ENCODE measurements at places on chromosomes 3 and 15. TPM values are rescaled to one million over a fixed set of nuclear protein-coding genes. Genes with fewer than 3 reads are reported as not detected.
A peak's percentile ranks its signal among the peaks of the same experiment; 100 is the strongest.

Gene IL17RE
- total RNA-seq, result 21.5 TPM

Gene KBTBD13
- not detected for total RNA-seq

Gene CPNE9
- 0.44 TPM for total RNA-seq

Gene ENTPD3
- 4.3 TPM for total RNA-seq

Gene CYP19A1
- 0.95 TPM for total RNA-seq

Gene CAV3
- not detected for total RNA-seq

- DNase-seq, result no peak
These were observed 16.4 kb downstream of the IP6K1 start for GRCh38 chr3:49769926-49770325.

GRCh38 chr3:136831461-136831860, 12.5 kb downstream of the SLC35G2 start:
- no peak for DNase-seq

DNA sequence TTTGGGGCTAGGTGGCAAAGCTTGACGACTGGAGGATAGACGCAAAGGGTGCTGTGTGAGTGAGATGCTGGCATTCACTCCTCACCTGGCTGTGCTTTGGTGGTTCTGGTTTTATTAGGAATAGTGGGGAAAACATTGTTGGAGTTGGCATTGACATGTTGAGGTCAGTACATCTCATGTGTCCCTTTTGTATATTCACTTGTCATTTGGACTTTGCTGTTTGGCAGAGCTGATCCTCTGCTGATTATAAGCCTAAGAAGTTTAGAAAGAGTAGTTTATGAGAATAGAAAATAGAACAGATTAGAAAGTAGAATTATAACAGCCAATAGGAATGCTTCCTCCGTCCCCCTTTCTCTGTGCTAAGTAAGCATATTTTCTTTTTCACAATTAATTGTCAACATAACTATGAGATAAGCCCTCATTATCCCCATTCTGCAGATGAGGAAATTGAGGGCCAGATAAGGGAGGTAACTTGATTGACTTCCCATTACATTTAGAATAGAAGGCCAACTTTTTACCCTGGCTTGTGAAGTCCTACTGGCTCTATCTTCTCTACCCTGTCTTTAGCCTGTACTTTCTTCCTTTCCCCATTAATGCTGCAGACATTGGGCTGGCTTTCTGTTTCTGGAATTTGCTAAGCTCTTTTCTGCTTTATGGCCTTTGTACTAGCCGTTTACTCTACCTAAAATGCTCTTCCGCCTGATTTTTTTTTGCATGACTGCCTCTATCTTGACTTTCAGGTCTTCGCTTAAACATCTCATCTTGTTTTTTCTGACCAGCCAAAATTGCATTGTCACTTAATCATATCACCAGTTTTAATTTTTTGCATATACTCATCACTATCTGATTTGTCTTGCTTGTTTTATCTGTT, 12.8 kb downstream of the ITPR1 start:
- DNase-seq, result no peak

- no peak for DNase-seq
These were observed 2.4 kb downstream of the CISH start for GRCh38 chr3:50609071-50609762.

DNA sequence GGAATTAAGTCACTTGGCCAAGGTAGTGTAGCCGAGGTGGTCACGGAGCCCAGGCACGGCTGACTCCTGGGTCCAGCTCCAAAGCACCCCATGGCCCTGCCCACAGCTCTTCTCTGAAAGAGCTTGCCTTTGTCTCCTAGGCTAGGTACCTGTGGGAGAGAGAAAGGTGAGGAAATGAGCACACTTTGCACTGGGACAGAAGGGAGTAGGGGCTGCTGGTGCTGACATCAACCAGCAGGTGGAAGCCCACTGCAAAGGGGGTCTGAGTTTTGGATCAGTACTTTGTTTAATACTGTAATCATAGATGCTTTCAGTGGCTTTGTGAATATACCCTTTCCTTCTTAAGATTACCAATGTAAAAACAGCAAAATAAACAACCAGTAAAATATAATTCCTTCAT, 128.3 kb upstream of the EIF1B start:
- no peak for DNase-seq

- DNase-seq, result peak; percentile 44
These were observed 17.4 kb upstream of the RTP2 start for GRCh38 chr3:187719628-187720336.

DNA sequence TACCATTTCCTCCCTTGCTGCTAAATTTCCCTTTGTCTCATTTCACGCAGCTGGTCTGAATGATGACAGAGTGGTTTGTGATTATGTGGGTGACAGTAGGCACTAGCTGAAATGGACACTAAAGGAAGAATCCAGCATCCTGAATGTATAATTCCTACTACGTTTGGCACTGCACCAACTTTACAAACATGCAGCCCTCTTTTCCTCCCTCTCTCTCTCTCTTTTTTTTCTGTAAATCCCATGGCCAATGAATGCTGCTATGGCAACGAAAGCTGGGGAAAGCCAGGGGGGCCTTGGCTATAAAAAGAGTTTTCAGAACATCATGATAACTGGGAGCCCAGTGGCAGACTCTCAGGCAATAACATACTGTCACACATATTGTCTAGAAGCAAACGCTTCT, 367.2 kb upstream of the AGTR1 start:
- DNase-seq, result no peak

DNA sequence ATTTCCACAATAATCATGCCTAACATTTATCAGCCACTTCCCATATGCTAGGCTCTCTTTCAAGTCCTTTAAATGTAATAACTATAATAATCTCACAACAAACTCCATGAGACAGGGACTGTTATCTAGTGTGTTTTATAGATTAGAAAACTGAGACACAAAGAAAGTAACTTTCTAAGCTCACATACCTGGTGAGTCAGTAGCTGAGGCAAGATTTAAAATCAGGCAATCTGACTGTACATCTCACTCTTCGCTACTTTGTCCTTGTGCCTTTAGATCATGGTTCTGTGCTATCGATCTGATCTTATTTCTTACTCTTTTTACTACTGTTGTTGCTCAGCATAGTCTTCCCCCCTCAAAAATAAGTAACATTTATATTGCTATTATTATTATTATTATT, 295.5 kb downstream of the LPP start:
- DNase-seq, result no peak

GRCh38 chr15:39124553-39125171, 456.2 kb upstream of the THBS1 start:
- no peak for DNase-seq

- DNase-seq, result no peak
These were observed 53.8 kb downstream of the CMSS1 start for GRCh38 chr3:99871231-99872045.
